CD14-positive monocyte (primary cell): ENCODE measurements at places on chromosomes 12 and 14. TPM values are rescaled to one million over a fixed set of nuclear protein-coding genes. Genes with fewer than 3 reads are reported as not detected.

GRCh38 chr14:106657460-106657859, 1131.1 kb downstream of the TMEM121 start:
- DNase-seq: no peak

- DNase-seq: no peak
Observed at GRCh38 chr14:57254884-57255283, 13.8 kb downstream of the EXOC5 start.

DNA sequence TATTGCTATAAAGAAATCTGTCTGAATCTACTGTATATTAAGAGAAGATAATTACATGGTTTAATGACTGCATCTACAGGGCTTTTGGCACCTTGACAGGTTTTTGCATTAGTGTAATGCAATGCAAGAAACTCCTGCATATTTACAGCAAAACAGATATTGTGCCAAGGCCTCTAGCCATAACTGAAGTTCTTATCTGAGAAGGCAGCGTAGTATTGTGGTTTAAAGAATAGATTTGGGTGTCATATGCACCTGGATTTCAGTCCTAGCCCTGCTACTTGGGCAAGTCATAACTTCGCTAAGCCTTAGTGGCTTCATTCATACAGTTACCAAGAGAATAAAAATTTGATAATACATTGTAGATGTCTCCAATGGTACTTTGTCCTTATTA, 350.1 kb downstream of the CCDC91 start:
- no peak for DNase-seq

GRCh38 chr14:99850709-99851108, 57.5 kb downstream of the EML1 start:
- DNase-seq: no peak

DNA sequence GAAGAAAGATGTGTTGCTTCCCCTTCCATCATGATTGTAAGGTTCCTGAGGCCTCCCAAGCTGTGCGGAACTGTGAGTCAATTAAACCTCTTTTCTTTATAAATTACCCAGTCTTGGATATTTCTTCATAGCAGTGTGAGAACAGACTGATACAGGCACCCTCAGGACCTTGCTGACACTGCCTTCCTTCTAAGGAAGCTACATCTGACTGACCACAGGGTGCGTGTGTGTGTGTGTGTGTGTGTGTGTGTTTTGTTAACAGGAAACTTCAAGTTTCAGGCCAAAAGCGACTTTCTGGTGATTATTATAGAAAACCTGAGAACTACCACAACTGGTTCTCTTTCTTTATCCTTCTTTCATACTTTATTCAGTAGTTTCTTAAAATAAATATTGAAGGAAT, 149.0 kb downstream of the CAPZA3 start:
- DNase-seq: no peak

- DNase-seq: peak; percentile 89
Observed at GRCh38 chr14:23120541-23121251, 1.6 kb upstream of the CEBPE start.

GRCh38 chr12:15701206-15701605, 88.0 kb downstream of the EPS8 start:
- peak; percentile 26 for DNase-seq

DNA sequence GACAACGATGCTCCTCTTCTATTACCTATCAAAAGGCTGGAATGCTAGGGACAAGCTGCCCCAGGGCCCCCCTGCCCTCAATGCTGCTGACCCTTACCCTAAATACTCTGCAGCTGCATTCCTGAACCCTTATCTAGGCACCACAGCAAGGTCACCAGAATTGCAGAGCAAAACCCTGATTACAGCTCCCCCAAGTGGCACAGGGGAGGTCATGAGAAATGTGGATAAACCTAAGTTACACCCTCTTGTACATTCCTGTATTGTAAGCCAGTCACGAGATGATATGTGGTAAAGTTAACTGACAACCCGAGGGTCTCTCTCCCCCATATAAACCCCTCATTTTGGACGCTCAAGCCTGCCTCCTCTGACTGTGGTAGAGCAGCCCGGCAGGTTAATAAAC, 411.8 kb upstream of the STXBP6 start:
- DNase-seq: no peak

- no peak for DNase-seq
Observed at GRCh38 chr12:120092551-120093335, 23.8 kb downstream of the RAB35 start.

GRCh38 chr12:52181746-52182145, 10.1 kb downstream of the KRT80 start:
- no peak for DNase-seq

The C12orf50 gene
- polyA plus RNA-seq: not detected
